ENCODE measurements at places on chromosomes 1 and 21. TPM values are rescaled to one million over a fixed set of nuclear protein-coding genes. Genes with fewer than 3 reads are reported as not detected.

DNA sequence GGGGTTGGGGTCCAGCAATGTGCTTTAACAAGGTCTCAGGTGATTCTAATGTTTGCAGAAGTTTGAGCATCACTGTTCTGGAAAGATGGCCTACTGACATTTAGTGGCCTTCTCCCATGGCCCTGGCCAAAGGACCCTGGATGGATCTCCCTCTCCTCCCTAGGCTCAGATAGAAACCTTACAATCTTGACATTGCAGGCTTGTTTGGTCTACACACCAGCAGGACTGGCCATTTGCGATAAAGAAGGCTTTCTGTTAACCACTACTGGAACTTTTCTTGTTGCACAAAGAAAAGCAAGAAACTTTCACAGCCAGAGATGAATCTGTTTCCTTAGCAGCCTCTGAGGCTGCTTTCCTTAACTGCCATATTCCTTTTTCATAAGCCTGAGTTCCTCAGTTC lies 6.2 kb downstream of the DNALI1 start:
- H3K4me1 ChIP-seq: no peaks in the 10 kb centered on the region
- H3K36me3 ChIP-seq: no peaks in the 10 kb centered on the region
- no peak for DNase-seq
- no peak overlapping the region for H3K4me3 ChIP-seq
- no peaks in the 10 kb centered on the region for H3K27me3 ChIP-seq
- no peak overlapping the region for H3K27ac ChIP-seq

DNA sequence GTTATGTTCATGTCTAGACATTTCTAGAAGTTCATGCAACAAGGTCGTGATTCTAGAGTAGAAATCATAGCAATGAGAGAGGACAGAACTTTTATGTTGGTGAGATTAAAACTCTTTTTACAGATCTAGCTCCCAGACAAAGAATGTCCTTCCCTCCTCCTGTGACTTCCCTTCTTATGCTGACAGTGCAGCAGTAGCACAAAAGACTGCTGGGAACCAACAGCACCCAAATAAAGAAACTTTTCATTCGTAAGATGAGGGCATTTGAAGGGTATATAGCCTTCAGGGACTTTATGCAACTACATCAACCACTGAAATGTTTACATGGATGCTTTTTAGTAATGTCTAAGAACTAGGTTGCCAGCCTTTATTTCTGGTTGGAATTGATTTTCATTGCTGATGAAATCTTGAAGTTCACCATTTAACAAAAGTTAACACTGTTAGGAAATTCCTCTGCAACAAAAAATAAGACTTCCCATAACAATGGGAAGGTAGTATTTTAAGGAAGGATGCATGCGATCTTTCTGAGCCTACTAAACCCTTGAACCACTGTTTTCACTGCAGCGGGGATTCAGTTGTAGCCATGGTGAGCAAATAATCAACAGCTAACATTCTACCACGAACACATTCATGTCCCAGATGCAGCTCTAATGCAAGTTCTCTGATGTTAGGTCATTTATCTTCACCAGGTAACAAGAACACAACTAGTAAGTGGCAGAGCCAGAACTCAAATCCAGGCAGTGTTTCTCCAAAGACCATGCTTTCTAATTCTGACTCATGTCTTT lies 672.8 kb downstream of the PTPRC start:
- DNase-seq: no peak
- no peaks in the 10 kb centered on the region for H3K27me3 ChIP-seq
- no peak overlapping the region for H3K27ac ChIP-seq
- H3K4me1 ChIP-seq: no peaks in the 10 kb centered on the region
- H3K36me3 ChIP-seq: no peaks in the 10 kb centered on the region

DNA sequence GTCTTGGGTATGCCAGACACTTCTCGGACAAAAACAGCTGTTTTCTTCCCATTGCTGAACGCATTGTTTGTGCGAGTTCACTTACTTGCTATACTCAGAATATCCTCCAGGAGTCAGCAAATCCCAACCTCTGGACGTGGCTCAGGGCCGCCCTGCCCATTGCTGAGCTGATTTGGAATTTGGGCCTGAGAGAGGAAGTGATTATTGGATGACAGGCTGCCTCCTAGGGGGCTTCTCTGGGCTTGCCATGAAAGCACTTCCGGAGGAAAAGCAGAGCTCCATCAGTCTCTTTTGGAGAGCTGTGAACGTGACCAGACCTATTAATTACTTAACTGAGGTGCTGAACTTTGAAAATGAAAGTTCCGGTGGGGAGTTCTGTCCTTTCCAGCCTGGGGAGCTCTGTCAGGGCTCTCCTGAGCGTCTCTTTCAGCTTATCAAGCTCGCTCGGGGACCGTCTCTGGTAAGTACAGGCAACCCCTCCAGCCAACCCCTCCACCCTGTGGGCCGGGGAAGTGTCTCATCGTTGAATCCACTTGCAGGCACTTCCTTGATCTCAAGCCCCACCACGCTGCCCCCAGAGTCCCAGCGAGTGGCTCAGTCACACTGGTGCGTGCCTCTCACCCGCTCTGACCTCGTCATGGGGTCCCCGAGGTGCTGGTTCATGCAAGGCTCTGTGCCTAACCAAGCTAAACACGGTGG lies 76.9 kb downstream of the CLIC6 start:
- peaks cover 5% of the 10 kb centered on the region for H3K4me1 ChIP-seq
- DNase-seq: peak; percentile 73
- H3K27ac ChIP-seq: no peak overlapping the region
- H3K27me3 ChIP-seq: no peaks in the 10 kb centered on the region
- H3K4me3 ChIP-seq: no peak overlapping the region

DNA sequence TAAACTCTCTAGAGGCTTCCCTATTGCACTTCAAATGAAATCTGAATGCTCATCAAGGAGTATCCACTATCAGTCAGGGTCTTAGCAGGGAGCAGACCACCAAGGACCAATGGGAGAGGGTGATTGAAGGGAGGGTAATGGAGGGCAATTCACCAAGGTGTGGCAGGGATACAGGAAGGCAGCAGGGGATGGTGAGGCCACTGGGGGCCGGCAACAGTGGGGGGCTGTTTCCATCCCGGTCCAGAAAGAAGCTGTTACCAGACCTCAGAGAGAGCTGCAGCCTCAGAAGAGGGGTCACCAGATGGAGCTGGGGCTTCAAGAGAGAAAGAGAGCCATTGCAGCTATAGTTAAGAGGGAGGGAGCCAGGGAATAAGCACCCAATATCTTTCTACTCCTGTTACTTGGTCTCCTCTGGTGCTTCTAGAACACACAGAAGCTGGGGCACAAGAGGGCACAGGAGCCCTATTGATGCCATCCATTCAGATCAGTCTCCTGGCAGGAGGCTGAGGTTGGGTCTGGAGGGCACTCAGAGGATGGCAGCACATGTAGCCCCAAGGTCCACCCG lies 417.6 kb downstream of the PTPRU start:
- no peak overlapping the region for H3K4me3 ChIP-seq
- H3K36me3 ChIP-seq: no peaks in the 10 kb centered on the region
- H3K27ac ChIP-seq: no peak overlapping the region
- no peaks in the 10 kb centered on the region for H3K4me1 ChIP-seq

DNA sequence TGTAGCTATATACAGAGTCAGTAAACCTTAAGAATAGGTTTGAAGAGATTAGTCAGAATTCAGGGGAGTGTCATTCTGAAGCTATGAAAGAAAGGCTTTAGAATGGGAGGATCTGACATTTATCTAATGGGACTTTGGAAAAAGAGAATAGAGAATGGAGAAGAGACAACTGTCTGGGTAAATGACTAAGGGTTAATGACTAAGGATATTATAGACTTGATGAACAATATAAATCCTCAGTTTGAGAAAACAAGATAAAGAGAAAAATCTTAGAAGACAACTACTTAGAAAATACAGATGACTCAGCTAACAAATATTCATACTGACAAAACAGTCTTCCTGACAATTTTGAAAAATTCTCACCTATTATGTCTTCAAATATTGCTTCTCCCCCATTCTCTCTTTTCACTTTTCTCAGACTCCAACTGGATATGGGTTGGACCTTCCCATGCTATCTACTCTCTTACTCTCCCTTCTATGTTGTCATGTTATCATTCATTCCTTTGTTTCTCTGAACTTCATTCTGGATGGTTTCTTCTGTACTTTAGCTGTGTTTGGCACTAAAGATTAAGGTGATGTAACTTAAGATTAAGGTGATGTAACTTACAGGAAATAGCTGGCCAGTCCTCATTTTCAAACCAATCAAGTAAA lies 20.4 kb downstream of the SLC16A1 start:
- H3K4me1 ChIP-seq: no peaks in the 10 kb centered on the region
- DNase-seq: no peak
- no peak overlapping the region for H3K27ac ChIP-seq
- no peaks in the 10 kb centered on the region for H3K27me3 ChIP-seq
- no peaks in the 10 kb centered on the region for H3K36me3 ChIP-seq

GRCh38 chr1:233554037-233554436 lies 59.9 kb upstream of the KCNK1 start:
- no peaks in the 10 kb centered on the region for H3K4me1 ChIP-seq
- no peak overlapping the region for H3K4me3 ChIP-seq
- no peak for DNase-seq
- H3K27me3 ChIP-seq: no peaks in the 10 kb centered on the region
- no peaks in the 10 kb centered on the region for H3K36me3 ChIP-seq
- no peak overlapping the region for H3K27ac ChIP-seq

- H3K27ac ChIP-seq: no peak overlapping the region
- no peaks in the 10 kb centered on the region for H3K36me3 ChIP-seq
- no peaks in the 10 kb centered on the region for H3K4me1 ChIP-seq
- H3K27me3 ChIP-seq: no peaks in the 10 kb centered on the region
- H3K4me3 ChIP-seq: no peak overlapping the region
Measured at GRCh38 chr1:43844114-43844513, 89.5 kb upstream of the ARTN start.

GRCh38 chr1:21491488-21492355 lies 17.5 kb upstream of the ALPL start:
- H3K4me3 ChIP-seq: no peak overlapping the region
- no peaks in the 10 kb centered on the region for H3K4me1 ChIP-seq
- no peaks in the 10 kb centered on the region for H3K27me3 ChIP-seq
- no peaks in the 10 kb centered on the region for H3K36me3 ChIP-seq

DNA sequence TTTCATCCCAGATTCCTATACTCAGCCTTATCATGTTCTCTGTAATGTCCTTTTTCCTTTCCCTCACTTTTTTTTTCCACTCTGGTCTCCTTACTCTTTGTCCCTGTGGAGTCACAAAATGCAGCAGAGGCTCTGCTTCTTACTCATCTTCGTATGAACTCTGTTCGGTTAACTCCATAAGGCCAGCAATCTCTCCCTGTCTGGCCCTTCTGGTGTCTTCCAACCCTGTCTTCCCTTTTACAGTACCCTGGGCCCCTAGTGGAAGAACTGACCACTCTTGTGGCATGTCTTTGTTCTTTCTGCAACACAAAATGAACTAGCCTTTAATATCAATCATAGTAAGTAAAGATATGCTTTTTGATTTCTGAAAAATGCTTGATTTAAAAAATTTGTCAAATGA lies 7.1 kb downstream of the CD101 start:
- no peaks in the 10 kb centered on the region for H3K27me3 ChIP-seq
- H3K4me3 ChIP-seq: no peak overlapping the region
- no peak for DNase-seq

- H3K27me3 ChIP-seq: no peaks in the 10 kb centered on the region
- H3K36me3 ChIP-seq: no peaks in the 10 kb centered on the region
- no peak overlapping the region for H3K27ac ChIP-seq
- H3K4me1 ChIP-seq: no peaks in the 10 kb centered on the region
- no peak for DNase-seq
Measured at GRCh38 chr1:52343979-52344378, 22.0 kb downstream of the CC2D1B start.

DNA sequence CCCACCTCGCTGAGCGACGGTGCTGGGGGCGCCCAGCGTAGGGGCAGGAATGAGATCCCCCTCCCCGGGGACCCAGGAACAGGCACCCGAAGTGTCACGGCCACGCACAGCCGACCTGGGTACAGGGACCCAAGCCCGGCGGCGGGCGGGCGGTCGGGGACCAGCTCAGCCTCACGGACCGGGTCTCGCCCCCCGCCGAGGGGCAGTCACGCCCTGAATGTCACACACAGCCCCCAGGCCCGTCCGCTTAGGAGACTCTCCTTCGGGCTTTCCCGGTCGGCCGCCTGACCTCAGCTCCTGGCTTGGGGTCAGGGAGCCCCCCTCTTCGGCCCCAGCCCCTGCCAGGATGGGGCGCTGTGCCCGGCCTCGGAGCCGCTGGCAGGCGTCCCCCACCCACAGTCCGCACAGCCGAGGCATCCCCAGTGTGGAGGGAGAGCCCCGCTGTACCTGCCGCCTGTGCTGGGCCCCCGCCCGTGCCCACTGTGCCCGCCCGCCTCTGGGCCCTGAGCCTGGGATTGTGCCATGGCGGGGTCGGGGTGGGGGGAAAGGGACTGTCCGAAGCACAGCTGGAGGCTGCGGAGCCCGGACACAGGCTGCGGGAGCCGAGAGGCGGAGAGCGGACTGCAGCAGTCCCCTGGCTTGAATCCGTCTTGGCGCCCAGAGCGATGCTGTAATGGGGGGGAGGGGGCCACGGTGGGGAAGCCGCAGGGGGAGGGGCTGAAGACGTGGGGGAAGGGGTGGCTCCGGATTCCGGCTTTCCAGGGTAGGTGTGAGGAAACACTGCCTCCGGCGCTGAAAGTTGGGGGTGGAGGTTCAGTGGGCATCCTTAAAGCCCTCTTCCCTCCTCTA lies 627 bp upstream of the DLGAP3 start:
- H3K4me1 ChIP-seq: peaks cover 12% of the 10 kb centered on the region
- DNase-seq: no peak
- H3K27me3 ChIP-seq: peaks cover 13% of the 10 kb centered on the region
- H3K4me3 ChIP-seq: peak overlapping the region; percentile 69
- H3K27ac ChIP-seq: no peak overlapping the region

- no peak overlapping the region for H3K4me3 ChIP-seq
- no peak for DNase-seq
- no peaks in the 10 kb centered on the region for H3K4me1 ChIP-seq
- H3K27ac ChIP-seq: no peak overlapping the region
Measured at GRCh38 chr21:30988706-30989105, 49.6 kb downstream of the KRTAP19-8 start.

DNA sequence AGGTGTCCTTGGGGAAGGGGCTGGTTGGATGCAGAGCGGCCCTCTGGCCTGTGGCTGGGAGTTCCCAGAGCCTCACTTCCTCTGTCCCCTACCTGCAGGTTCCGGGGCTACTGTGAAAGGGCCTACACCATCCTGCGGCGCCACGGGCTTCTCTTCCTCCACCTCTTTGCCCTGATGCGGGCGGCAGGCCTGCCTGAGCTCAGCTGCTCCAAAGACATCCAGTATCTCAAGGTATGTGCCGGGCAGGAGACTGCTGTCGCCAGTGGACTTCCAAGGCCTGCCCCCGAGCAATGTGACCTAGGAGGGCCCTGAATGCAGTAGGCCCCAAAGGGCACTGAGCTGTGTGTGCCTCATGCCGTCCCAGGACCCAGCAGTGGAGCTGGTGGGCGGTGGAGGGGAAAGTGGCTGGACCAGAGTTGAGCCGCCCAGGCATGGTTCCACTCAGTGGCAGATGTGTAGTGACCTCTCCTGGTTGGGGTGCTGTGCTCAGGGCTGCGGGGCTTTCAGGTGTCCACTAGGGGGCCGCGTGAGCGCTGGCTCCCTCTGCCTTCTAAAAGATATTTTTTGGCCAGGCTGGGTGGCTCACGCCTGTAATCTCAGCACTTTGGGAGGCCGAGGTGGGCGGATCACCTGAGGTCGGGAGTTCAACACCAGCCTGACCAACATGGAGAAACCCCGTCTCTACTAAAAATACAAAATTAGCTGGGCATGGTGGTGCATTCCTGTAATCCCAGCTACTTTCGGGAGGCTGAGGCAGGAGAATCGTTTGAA lies 73.4 kb downstream of the PIK3CD start:
- no peak overlapping the region for H3K27ac ChIP-seq
- H3K4me1 ChIP-seq: no peaks in the 10 kb centered on the region
- no peaks in the 10 kb centered on the region for H3K36me3 ChIP-seq
- DNase-seq: peak; percentile 41
- H3K4me3 ChIP-seq: no peak overlapping the region
- H3K27me3 ChIP-seq: no peaks in the 10 kb centered on the region

The CLEC20A gene
- not detected for polyA plus RNA-seq

The ASCL5 gene
- polyA plus RNA-seq: 0.10 TPM

The SELP gene
- 5.1 TPM for polyA plus RNA-seq

The CADM3 gene
- polyA plus RNA-seq: 3.3 TPM

The SMPDL3B gene
- 0.26 TPM for polyA plus RNA-seq

The RORC gene
- polyA plus RNA-seq: 2.2 TPM

The SPATA45 gene
- polyA plus RNA-seq: not detected

Measured in adrenal gland (tissue), 19 donors.